ENCODE measurements at places on chromosomes 1 and 21.

- no peak for DNase-seq
These were observed 77.2 kb upstream of the EFHD2 start for GRCh38 chr1:15332525-15332924.

DNA sequence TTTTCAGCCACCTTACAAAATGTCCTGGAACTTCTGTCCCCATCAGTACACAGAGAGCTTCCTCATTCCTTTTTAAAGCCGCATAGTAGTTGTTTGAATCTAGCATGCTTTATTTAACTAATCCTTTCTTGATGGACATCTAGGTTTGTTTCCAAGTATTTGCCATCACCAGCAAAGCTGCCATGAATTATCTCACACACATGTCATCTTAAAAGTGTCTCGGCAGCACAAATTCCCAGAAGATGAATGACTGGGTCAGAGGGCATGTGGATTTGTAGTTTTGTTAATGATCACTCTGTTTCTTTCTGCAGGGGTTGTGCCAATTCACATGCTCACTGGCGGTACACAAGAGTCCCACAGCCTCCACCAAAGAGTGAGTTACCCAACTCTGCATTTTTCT lies 68.3 kb downstream of the CLIC6 start:
- DNase-seq = no peak

DNA sequence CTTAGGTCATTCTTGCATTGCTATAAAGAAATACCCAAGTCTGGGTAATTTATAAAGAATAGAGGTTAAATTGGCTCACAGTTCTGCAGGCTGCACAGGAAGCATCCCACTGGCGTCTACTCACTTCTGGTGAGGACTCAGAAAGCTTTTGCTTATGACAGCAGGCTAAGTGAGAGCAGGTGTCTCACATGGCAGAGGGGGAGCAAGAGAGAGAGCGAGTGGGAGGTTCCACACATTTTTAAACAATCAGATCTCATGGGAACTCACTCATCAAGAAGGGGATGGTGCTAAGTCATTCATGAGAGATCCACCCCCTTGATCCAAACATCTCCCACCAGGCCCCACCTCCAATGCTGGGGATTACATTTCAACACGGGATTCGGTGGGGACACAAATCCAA lies 13.6 kb upstream of the RGS4 start:
- no peak for DNase-seq

- peak; percentile 46 for DNase-seq
These were observed 15.9 kb downstream of the HENMT1 start for GRCh38 chr1:108644984-108645383.

Data from activated T-cell treated with anti-CD3 and anti-CD28 coated beads, Interleukin-2, amount 50 U/mL, for 72 hours (primary cell).